ENCODE measurements at places on chromosomes 13 and 19. TPM values are rescaled to one million over a fixed set of nuclear protein-coding genes. Genes with fewer than 3 reads are reported as not detected.

DNA sequence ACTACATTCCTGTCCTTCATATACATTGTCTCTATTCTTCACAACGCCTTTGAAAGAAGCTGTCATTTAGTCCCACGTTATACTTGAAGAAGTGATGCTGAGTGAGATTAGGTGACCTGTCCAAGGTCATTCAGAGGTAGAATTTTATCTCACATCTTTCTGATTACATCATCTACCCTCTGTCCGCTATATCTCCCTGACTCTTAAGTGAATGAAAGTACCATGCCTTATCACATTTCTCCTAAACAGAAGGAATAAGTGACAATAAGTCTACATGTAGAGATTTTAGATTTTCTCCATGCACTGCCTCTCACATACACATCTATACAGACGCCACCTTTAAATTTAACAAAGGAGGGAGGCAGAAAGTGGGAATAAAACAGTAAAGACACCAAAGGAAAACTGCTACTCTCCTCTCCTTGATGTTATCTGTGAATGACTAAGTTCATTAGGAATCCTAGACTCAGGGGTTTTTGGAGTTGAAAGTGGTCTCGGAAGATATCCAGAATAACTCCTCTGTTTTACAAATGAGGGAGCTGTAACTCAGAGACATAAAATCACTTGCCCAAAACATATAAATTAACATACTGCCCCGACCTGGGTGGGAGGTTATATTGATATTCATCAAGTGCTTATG lies 4.9 kb upstream of the CLDN10 start:
- DNase-seq, result no peak

CEACAM7 gene
- not detected for total RNA-seq

DNA sequence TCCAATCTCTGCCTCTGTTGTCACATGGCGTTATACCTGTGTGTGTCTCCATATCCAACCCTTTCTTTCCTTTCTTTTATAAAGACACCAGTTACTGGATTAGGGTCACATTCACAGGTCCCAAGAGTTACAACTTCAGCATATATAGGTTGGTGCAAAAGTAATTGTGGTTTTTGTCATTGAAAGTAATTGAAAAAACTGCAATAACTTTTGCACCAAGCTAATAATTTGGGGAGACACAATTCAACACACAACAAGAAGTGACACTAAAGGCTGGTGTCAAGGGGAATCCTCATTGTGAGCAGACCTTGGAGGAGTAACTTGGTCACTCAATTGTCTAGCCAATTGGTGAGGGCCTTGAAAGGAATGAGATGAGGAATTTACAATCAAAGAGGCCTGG lies 1366.1 kb downstream of the PCDH9 start:
- no peak for DNase-seq

DNA sequence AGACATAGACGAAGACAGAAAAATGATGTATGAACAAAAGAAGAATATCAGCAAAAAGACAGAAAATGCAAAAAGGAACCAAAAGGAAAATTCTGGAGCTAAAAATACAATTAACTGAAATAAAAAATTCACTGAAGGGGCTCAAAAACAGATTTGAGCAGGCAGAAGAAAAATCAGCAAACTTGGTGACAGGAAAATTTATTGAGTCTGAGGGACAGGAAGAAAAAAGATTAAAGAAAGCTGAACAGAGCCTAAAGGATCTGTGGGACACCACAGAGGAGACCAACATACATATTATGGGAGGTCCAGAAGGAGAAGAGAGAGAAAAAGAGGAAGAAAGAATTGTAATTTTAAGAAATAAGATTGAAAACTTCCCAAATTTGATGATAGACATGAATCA lies 7.4 kb upstream of the LSR start:
- no peak for DNase-seq

STAP2 gene
- 3.3 TPM for total RNA-seq

Data from natural killer cell (primary cell).